Glomerular endothelial cell (primary cell): ENCODE measurements at places on chromosomes 16 and 17.

DNA sequence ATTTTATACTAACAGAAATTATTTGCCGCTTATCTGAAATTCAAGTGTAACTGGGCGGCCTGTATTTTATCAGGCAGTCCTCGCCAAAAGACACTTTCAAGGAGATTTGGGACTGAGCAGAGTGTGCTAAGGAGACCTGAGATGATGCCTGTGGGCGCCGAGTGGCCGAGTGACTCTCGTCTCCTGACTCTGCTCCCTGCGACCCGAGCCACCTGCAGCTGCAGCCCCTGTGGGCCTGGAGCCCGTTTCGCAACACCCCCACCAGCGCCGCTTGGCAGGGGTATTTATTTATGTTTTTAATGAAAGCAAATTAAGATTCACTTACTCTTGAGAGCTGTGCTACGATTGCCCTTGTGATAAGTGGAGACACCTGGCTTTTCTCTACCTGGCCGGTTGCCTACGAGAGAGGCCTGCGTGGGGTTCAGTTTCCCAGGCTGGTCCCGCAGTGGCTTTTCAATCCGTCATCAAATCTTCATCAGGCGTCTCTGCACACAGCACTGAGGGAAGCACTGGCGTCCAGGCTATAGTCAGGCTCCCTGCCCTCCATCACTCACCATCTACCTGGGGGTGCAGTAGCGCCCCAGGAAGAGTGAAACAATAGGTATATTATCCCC is 124.0 kb downstream of the SEC14L1 start:
- no peak for DNase-seq

DNA sequence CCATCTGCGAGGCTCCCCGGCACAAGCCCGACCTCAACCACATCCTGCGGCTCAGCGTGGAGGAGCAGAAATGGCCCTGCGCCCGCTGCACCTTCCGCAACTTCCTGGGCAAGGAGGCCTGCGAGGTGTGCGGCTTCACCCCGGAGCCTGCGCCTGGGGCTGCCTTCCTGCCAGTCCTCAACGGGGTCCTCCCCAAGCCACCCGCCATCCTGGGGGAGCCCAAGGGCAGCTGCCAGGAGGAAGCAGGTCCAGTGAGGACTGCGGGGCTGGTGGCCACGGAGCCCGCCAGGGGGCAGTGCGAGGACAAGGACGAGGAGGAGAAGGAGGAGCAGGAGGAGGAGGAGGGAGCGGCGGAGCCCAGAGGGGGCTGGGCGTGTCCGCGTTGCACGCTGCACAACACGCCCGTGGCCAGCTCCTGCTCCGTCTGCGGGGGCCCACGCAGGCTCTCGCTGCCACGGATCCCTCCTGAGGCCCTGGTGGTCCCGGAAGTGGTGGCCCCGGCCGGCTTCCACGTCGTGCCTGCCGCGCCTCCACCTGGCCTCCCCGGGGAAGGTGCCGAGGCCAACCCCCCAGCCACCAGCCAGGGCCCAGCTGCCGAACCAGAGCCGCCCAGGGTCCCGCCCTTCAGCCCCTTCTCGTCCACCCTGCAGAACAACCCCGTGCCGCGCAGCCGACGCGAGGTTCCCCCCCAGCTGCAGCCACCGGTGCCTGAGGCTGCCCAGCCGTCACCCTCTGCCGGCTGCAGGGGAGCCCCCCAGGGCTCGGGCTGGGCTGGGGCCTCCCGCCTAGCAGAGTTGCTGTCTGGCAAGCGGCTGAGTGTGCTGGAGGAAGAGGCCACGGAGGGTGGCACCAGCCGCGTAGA is 13.1 kb upstream of the PRR35 start:
- no peak for DNase-seq

GRCh38 chr16:81453091-81453728 is 8.6 kb downstream of the CMIP start:
- DNase-seq, result no peak

DNA sequence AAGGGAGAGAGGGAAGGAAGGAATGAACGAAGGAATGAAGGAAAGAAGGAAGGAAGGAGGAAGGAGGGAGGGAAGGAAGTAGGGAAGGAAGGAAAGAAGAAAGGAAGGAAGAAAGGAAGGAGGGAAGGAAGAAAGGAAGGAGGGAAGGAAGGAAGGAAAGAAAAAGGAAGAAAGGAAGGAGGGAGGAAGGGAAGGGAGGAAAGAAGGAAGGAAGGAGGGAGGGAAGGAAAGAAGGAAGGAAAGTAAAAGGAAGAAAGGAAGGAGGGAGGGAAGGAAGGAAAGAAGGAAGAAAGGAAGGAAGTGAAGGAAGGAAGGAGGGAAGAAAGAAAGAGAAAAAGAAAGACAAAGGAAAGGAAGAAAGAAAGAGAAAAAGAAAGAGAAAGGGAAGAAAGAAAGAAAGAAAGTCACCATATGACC is 442.4 kb downstream of the RBFOX1 start:
- DNase-seq, result no peak

GRCh38 chr16:118857-119256 is 19.6 kb downstream of the NPRL3 start:
- no peak for DNase-seq
